ENCODE measurements at places on chromosomes 6 and 20.

DNA sequence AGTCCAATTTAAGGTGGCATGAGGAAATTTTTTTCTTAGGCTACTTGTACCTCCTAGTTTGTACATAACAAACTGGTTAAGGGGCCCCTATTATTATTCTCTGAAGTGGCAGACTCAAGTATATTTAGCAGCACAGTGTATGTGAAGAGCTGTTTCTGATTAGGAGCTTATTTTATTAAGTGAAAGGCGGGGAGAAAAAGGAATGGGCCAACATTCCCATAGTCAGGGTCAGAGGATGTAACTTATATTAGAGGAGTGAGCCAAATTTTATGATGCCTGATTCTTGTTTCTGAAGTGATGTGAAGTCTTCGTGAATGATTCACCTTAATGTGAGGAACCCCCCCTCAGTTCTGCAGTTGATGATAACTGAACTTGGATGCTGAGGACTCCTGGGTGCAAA, 2.8 kb downstream of the HECA start:
- no peak for DNase-seq

DNA sequence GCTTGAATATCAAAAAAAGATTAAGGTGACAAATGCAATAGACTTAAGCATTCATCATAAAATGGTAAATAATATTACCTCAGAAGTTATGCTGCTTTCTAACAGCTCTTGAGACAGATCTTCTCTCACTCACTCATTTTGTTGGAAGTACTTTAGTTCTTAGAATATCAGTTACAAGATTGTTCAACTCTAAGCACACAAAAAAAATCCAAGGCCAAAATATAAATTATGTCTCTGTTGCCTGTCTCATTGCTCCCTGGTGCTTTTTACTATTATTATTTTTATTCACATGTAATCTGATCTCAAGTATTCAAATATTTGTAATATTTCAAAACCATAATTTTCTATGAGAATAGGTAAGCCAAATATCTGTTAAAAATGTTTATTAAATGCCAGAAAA, 259.4 kb upstream of the HSF2 start:
- no peak for DNase-seq

- peak; percentile 88 for DNase-seq
These were observed 115.1 kb downstream of the JAG1 start for GRCh38 chr20:10558635-10559187.

- no peak for DNase-seq
These were observed 24.2 kb upstream of the PPP1R14C start for GRCh38 chr6:150118627-150119026.

DNA sequence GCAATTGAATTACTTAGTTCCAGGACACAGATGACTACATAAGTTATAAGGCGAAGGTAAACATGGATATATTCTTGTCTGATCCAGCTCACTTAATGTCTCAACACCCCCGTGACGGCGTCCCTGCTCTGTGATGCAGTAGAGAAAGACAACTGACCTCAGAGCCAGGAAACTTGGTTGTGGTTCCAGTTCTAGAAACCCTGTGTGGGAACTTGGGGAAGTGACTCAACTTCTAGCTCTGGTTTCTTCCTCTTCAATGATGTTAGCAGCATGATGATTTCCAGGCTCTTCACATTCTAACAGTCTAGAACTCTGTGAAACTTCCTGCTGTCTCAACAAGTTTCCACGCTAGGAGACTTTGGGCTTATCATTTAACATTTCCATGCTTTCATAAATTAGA, 18.4 kb downstream of the LAMA4 start:
- DNase-seq = peak; percentile 85

DNA sequence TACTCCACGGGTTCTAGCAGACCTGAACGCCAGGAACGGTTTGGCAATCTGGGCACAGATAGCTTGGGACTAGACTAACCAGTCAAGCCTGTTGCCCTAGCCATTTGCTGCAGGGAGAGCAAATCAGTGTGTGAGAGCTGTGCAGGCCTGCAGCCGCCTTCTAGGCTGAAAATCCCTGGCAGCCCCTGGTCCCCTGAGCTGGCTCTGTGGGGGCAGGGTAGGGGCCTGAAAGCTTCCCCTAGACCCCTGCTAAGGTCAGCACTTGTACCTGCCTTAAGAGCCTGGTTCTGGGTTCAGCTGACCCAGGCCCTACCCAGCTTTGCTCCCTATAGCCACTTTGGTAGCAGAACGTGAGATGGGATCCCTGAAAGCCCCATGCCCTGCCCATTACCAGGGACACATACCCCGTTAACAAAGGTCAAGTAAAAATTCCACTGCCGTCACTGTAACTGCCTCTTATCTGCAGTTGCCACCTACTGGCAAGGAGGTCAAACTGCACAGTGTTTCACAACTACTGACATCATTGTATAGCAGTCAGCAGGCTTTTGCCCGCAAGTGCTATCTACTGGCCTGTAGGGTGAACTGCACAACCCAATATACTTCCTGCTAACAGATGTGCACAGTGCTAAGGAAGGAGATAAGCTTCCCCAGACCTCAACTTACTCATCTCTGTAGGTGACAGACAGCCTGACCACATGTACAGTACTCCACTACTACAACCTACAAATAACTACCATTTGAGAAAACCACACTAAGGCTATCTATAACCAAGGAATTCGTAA, 95.1 kb upstream of the OLIG3 start:
- DNase-seq = peak; percentile 7

DNA sequence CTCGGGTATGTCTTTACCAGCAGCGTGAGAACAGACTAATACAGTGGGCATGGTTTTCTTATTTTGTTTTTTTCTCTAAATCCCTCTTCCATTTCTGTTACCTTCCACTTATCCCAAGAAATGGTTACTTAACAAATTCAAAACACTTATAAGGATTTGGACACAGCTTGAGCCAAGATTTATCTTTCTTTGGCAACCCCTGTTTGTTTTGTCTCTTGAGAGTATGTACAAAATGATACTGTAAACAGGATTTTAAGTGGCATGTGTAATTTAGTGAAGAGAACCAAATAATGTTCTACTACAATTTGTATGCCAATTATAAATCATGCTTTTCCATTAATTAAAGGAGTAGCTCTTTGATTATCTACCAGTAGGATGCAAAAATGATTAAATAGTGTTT, 51.4 kb downstream of the PPP1R14C start:
- DNase-seq = no peak

DNA sequence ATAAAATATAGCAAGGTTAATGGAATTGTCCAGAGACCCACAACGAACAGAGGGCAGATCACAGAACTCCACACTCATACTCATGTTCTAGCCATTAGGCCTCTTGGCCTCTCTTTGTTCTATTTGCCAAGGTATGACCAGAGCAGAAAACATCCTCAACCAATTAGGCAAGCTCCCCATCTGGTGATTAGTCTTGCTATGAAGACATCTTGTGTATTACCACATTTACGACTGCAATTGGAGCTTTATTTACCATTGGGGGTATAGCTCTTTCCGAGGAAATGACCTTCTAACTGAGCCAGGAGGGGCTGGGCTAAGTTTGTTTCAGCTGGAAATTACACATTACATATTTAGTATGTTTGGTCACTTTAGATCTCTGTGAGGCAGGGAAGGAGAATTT, 593.9 kb downstream of the CD109 start:
- no peak for DNase-seq

GRCh38 chr6:41653691-41654090, 15.4 kb downstream of the MDFI start:
- DNase-seq = no peak

- DNase-seq = no peak
These were observed 19.6 kb upstream of the AKAP7 start for GRCh38 chr6:131115651-131116050.

DNA sequence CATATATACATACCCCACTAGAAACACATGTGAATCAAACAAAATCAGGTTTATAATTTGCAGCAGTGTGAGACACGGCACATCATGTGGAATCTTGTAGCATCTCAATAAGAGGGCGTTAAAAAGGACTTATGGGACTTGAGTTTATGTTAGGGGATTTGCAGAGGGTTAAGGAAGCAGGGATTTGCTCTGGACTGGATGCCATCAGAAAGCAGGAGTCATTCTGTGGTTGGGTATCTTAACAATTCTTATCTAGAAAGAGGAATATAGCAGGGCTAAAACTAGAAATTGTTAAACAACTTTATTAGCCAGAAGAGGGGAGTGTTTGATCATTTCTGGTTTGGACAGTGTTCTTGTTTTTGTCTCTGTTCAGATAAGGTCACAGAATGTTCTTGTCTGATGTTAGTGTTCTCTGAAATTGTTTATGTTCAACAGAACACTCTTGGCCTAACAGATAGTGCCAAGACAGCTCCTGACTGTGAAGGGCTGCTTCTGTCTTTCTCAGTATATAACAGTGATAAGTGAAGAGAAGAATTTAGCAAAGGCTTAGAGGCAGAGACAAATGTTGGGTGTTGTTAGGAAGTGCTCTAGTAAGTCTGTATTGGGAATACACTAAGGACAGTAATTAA, 39.2 kb downstream of the LIN28B start:
- peak; percentile 24 for DNase-seq

- DNase-seq = peak; percentile 3
These were observed 26.6 kb downstream of the ZNF133 start for GRCh38 chr20:18314786-18315406.

GRCh38 chr6:149842331-149842730, 21.8 kb downstream of the LRP11 start:
- no peak for DNase-seq

Data from cardiac muscle cell (in vitro differentiated cells and primary cell).